ENCODE measurements at places on chromosomes 7 and 10.
A peak's percentile ranks its signal among the peaks of the same experiment; 100 is the strongest.

DNA sequence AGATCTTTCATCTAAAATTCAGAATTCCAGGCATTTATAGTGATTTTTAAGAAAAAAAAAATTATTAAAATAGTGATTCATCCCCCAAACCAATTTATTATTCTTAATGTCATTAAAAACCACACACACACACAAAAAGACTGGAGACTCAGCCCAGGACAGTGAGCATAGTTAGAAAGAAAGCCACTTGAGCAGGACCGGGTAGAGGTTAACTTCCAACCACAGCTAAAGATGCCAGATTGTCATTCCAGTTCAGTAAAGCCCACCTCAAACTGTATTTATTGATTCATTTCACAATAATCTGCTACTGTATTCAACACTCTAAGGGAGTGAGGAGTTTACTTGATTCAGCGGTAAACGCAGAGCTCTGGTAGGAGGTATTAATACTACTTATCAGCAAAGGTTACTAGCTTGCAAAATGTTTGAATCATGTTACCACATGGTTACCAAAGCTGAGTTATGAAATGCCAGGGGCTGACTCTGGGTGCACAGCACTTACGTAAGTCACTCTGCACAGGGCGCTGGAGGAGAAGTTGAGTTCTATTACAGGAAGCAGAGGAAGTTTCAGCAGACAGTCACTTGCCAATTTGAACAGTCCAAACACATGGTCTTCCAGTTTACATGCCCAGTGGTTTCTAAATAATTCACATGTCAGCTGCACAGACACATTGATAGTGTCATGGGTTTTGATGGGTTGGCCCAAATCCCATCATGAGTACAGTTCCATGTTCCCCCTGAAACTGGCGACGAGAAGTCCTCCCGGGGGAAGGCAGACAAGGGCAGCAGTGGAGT, 64.6 kb downstream of the KLF6 start:
- DNase-seq, result peak; percentile 42

GRCh38 chr10:19778996-19779395, 37.2 kb upstream of the PLXDC2 start:
- no peak for DNase-seq

DNA sequence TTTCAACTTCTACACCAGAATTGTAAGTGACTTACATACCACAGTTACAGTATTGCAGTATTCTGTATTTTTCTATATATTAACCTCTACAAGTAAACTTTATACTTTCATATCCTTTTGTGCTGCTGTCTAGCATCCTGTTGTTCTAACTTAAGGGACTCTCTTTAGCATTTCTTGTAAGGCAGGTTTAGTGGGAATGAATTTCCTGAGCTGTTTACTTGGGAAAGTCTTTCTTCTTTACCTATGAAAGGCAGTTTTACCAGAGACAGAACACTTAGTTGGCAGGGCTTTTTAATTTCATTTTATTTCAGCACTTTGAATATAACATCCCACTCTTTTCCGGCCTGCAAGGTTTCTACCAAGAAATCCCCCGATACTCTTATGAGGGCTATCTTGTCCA, 75.8 kb upstream of the WAC start:
- no peak for DNase-seq

DNA sequence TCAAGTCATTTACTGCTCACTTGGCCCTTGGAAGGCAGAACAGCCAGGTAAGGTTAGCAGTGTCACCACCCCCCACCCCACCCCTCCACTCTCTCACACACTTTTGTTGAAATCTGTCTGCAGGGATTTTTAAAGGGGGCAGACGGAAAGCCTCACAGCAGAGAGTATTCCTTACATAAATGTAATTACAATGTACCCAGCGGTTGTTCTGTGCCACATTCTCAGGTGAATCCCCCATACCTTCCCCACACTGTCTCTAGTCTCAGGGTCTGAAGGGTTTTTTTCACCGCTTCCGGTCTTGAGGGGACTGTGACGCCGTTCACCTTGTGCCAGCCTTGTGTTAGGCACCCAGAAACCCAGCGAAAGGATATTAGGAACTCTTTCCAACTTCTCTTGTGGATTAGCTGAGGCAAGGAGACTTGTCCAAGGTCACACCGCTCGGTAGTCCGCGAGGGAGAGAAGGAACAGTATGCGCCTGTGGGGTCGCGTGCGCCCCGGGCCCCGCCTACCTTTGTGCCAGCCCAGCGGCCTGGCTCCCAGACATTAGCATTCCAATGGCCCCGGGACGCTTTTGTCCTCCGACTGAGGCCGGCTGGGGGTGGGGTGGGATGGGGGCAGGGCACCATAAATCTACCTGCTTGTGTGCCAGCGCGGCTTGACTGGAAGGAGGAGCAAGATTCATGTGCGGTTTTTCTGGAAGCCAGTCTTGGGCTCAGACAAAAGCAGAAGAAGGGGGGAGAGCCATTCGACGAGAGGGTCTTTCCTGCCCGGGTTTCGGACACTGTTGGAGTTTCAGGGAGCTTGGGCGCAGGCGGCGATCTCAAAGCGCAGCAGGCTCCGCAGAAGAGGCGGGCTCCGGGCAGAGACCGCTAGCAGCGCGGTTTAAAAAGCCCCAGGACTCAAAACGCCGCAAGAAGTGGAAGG, 4.5 kb downstream of the NEUROG3 start:
- no peak for DNase-seq

DNA sequence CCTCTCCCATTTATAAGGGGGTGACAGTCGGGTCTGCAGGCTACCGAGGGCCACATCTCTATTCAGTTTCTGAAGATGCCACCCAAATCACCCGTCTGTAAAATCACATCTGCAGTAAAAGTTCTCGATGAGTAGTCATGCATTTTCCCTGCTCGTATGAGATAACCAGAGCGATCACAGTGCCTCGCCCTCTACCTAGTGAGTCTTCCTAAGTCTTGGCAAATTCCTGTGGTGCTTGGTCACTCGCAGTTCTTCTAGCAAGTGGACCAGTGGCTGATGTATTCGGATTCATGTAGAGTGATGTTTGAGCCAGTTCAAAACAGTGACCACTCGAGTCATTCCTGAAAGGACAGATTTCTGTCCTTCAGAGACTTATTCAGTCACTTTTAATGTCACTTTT, 44.9 kb downstream of the INSYN2A start:
- DNase-seq, result no peak

GRCh38 chr10:12241810-12242529, 46.0 kb downstream of the CDC123 start:
- peak; percentile 58 for DNase-seq

DNA sequence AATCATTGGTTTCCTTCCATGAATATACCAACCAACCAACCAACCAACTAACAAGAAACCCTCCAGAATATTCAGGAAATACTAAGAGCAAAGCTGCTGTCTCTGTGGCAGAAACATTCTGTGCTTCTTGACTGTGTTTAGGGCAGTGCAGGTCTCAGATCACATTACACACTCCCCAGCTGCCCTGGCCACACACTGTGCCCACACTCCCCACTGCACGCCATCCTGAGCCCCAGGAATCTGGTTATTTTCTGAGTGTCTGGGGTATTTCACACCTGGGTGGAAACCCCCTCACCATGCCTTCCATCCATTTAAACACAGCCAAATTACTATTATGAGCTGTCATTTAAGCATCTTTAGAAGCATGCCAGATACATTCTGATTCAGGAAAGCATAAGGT, 183.7 kb upstream of the ANK3 start:
- DNase-seq, result peak; percentile 90

GRCh38 chr7:135161669-135162068, 8.8 kb downstream of the CYREN start:
- DNase-seq, result no peak

GRCh38 chr10:75083972-75084833, 27.3 kb upstream of the SAMD8 start:
- no peak for DNase-seq

DNA sequence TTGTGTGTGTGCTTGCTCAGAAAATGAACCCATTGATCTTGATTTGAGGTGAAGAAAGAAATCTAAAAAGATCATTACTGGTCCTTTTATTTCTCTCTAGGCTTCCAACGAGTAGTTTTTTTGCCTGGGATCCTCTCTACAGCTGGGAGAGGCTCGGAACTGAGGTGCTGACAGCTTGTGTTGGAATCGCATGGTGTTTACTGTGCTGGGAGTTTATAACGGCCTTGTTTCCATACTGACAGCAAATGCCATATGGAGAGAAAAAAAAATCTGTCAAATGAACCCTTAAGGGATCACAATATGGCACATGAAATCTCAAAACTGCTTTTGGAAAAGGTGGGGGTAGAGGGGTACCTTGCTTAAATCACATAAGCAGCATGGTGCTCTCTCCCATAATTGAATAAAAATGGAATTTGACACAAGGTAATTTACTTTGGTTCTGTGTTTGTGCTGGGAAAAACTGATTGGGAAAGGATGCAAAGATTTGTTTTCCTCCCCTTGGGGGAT, 165.0 kb downstream of the RGS10 start:
- DNase-seq, result no peak

- DNase-seq, result no peak
Observed at GRCh38 chr7:112484671-112485167, 3.9 kb downstream of the LSMEM1 start.

DNA sequence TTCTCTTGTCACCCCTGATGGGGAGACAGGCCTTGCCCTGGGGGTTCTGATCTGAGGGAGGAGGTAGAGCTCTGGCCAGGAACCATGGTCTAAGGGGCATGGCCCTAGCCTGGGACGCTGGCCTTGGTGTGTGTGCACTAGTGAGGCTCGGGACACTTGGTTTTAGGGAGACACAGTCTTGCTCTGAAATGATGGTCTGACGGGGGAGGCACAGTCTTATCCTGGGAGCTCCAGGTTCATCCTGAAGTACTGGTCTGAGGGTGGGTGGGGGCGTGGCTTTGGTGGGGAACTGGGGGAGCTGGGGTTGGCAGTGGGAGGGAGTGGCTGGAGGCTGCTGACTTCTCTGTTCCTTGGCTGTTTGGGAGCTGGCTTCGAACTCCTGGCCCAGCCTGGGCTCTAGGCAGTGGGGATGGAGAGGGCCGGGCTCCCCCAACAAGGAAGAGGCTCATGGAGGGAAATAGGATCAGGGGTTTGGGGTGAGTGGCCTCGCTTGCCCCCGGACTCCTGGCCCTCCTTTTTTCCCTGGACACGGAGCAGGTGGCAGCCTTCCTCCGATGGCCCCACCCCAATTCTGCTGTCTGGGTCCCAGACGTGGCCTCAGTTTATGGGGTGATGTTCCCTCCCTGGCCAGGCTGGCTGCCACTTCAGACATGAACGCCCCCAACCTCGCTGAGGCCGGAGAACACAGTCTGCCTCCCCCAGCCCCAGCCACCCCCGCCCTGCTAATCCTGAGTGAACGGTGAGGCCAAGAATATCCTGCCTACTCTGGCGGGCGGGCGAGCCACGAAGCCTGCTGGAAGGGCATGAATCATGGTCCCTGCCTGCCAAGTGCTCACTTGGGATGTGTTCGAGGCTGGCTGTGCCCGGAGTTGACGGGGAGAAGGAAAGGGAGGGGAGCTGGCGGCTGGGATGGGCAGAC, 43.5 kb downstream of the TMEM270 start:
- no peak for DNase-seq

DNA sequence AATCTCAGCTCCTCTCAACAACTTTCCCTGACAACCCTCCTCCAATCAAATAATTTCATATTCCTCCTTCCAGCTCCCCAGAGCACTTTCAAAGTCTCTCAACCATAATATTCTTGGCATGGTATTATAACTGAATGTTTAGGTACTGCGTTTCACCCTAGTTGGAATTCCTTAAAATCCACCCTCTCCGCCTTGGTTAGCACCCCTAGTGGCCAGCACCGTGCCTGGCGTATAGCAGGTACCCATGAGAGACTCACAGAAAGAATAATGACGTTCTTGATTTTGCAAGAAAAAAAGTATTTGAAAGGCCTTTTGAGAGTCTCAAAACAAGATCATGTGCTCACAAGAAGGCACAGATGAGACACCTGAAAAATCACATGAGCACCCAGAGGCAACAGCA, 50.9 kb downstream of the GLI3 start:
- DNase-seq, result no peak

- no peak for DNase-seq
Observed at GRCh38 chr10:103558911-103559310, 65.4 kb downstream of the NEURL1 start.

DNA sequence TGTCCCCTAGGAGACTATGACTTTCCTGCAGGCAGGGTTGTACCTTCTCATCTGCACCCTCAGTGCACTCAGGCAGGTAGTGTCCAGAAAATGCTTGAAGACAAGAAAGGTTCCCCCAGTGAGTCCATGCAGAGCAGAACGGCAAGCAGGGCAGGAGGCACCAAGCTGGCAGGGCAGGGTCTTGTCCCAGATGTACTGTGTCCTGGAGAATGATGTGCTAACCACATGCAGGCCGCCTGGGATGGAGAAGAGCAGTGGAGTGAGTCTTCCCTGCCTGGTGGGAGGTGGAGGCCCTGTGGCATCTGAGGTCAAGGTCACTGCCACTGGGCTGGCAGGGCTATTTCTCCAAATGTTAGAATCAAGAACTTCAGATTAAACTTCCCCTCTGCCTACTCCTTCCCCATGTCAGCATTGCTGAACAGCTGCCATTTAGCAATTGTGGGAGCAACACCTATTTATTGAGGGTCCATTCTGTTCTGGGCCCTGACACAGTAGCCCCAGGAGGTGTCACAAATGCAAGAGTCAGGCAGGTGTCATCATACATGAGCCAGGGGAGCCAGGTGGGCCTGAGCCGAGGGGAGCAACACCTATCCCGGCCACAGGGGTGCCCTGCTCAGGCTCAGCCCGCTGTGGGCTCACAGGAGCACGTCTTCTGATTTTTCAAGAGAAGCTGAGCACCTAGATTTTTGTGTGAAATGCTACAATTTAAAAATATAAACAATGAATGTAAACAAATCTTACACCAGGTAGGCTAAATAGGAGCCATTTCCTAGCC, 34.1 kb downstream of the PTPRE start:
- DNase-seq, result no peak

- DNase-seq, result no peak
Observed at GRCh38 chr7:81811956-81812865, 42.4 kb upstream of the HGF start.

DNA sequence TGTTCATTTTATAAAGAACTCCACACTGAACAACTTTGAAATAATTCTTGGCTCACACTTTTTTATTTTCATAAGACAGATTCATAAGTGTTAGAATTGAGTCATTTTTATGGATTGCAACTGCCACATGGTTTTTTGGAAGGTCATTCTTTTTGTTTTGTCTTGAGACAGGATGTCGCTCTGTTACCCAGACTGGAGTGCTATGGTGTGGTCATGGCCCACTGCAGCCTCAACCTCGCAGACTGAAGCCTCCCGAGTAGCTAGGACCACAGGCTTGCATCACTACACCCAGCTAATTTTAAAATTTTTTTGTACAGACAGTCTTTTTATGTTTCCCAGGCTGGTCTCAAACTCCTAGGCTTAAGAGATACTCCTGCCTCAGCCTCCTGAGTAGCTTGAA, 20.3 kb downstream of the BMS1 start:
- DNase-seq, result peak; percentile 14

GRCh38 chr7:28093623-28094232, 86.9 kb downstream of the JAZF1 start:
- DNase-seq, result peak; percentile 74

DNA sequence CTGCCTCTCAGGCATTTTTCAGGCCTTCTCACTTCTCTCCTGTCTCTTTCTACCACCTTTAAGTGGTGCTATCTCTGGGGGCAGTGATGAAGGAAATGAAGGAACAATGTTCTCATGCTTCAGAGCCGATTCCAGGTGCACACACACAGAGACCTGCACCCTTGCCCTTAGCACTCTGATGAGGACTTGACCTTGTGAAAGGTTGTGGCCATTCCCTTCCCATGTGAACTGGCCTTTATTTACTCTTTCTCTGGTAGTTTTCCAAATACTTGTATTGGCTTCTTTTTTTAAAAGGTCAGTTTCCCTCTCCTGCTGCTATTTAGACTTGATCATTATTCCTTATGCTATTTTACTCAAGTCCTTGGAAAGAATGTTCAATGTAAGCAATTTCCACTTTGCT, 188.6 kb downstream of the MDFIC start:
- no peak for DNase-seq

- DNase-seq, result no peak
Observed at GRCh38 chr7:30465811-30466180, 12.8 kb downstream of the NOD1 start.

All from activated CD4-positive, alpha-beta T cell treated with anti-CD3 and anti-CD28 coated beads, Interleukin-10, Interleukin-2, amounts not matched to agents 100 ng/mL and 50 ng/mL, durations not matched to agents 16 hours and 8 hours (primary cell).